Astrocyte (in vitro differentiated cells and primary cell): ENCODE measurements at places on chromosomes 5 and 9. TPM values are rescaled to one million over a fixed set of nuclear protein-coding genes. Genes with fewer than 3 reads are reported as not detected.

The GDA gene
- total RNA-seq, result not detected in 2 replicates

The THBS4 gene
- 0.55 and 1.1 TPM in 2 replicates for total RNA-seq

The TLX3 gene
- not detected in 2 replicates for total RNA-seq

The TEX48 gene
- not detected in 2 replicates for total RNA-seq

The LAMC3 gene
- total RNA-seq, result 0.20 and 0.55 TPM in 2 replicates

The ANKRD18A gene
- total RNA-seq, result 4.0 and 11.7 TPM in 2 replicates

The NRG2 gene
- total RNA-seq, result 0.46 and 0.54 TPM in 2 replicates

The DMGDH gene
- not detected in 2 replicates for total RNA-seq

The FLT4 gene
- 3.7 and 7.2 TPM in 2 replicates for total RNA-seq

The SLC46A2 gene
- total RNA-seq, result not detected in 2 replicates

The JADE2 gene
- 25.3 and 30.3 TPM in 2 replicates for total RNA-seq

The NME5 gene
- total RNA-seq, result 2.9 and 3.2 TPM in 2 replicates

The PLPP1 gene
- total RNA-seq, result 56.3 and 58.9 TPM in 2 replicates

The TMEM232 gene
- total RNA-seq, result 1.4 and 1.7 TPM in 2 replicates

The OLFM1 gene
- 5.5 and 6.3 TPM in 2 replicates for total RNA-seq

The PCDH12 gene
- 0.02 TPM in 1 of 2 replicates, not detected in the other for total RNA-seq

The PCDHB3 gene
- 3.6 and 3.9 TPM in 2 replicates for total RNA-seq

DNA sequence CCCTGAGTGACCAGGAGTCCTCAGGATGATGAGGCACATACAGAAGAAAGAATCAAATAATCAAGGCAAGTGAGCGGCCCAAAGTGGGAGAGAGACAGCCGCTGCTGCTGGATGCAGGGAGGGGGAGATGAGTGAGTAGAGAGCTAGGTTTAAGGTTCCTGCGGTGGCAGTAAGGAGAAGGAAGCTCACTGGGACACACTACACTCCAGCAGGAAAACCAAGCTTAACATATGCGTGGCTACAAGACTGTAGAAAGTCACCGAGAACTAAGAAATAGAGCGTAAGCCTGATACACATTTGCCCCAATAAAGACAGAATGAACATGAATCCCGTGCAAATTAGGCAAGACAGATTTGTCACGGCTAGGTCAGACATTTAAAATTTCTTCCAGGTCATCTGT is 470.2 kb downstream of the KDM4C start:
- no peak for DNase-seq

- no peak for DNase-seq
Observed at GRCh38 chr5:137888466-137888862, 793 bp upstream of the PKD2L2 start.

- DNase-seq, result no peak
Observed at GRCh38 chr9:91799113-91799744, 150.8 kb downstream of the ROR2 start.

- DNase-seq, result no peak
Observed at GRCh38 chr5:143275512-143276363, 127.7 kb downstream of the NR3C1 start.

DNA sequence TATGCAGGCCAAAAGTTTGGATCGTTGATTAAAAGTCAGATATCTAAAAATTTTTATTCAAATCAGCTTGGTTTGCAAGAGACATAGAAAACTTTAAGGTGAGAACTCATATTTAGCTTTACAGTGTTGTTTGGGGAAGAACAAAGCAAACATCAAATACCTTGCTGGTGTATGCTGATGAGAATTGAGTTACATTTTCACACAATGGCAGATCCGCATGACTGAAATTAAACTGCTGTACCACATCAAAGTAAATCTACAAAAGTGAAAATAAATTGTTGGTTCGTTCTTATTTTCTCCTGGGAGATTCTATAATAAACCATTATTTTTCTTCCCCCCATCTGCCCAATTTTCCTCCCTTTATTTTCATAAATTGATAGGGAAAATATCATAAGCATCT is 198.2 kb upstream of the PCSK5 start:
- DNase-seq, result no peak

GRCh38 chr5:15384581-15384980 is 115.4 kb upstream of the FBXL7 start:
- DNase-seq, result no peak

DNA sequence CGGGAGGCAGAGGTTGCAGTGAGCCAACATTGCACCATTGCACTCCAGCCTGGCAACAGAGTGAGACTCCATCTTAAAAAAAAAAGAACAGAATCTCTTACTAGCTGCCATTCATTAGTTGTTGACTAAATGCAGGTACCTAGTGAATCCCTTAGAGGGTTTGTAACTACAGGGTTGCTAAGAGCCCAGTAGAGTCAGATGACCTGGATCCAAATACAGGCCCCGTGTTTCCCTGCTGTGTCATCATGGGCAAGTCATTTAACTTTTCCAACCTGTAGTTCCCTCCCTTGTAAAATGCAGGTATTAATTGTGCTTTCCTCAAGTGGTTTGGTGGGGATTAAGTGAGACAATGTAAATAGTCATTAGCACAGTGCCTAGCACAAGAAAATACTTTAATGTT is 32.8 kb downstream of the PLAC8L1 start:
- no peak for DNase-seq

- no peak for DNase-seq
Observed at GRCh38 chr9:89701221-89701798, 96.5 kb downstream of the GADD45G start.

DNA sequence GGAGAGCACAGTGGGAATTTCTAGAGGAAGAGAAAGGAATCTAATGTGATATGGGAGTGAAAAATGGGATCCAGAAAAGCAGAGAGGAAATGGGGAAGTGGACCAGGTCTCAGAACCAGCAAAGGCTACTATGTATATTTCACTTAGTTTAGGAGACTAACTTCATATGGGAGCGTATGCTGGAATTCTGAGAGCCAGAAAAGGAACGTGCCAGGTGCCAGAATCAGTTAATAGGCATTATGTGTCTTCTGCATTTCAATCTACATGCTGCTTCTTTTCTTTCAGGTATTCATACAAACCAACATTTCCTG is 28.5 kb upstream of the IFNA14 start:
- no peak for DNase-seq

GRCh38 chr5:149407323-149408251 is 28.5 kb upstream of the IL17B start:
- no peak for DNase-seq

- DNase-seq, result peak; percentile 75
Observed at GRCh38 chr9:110081395-110081794, 126.6 kb downstream of the C9orf152 start.

- DNase-seq, result peak; percentile 26
Observed at GRCh38 chr9:82553654-82554366, 509.1 kb downstream of the RASEF start.

GRCh38 chr5:52853650-52854049 is 65.9 kb downstream of the ITGA1 start:
- DNase-seq, result no peak

- peak; percentile 12 for DNase-seq
Observed at GRCh38 chr5:54804521-54804920, 180.9 kb downstream of the ESM1 start.

- DNase-seq, result peak; percentile 14
Observed at GRCh38 chr5:120375248-120375647, 88.9 kb upstream of the PRR16 start.

DNA sequence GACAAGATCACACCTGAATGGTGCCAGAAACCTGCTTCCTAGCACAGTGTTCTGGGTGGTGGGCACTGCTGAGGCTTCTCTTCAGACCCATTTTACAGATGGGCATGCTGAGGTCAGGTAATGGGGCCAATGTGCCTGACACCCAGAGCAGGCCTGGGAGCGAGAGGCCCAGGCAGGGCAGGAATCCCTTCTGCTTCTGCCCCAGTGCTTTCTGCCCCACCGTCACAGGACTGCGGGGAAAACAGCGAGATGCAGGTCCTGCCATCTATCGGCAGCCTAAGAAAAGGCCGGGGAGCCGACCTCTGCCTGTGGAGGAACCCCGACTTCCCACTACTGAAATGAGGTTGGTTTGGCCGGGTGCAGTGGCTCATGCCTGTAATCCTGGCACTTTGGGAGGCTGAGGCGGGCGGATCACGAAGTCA is 22.8 kb upstream of the RNU6ATAC start:
- DNase-seq, result no peak

GRCh38 chr5:37769108-37769507 is 70.7 kb downstream of the GDNF start:
- no peak for DNase-seq

GRCh38 chr5:180296771-180297170 is 4.9 kb upstream of the MAPK9 start:
- DNase-seq, result peak; percentile 31

DNA sequence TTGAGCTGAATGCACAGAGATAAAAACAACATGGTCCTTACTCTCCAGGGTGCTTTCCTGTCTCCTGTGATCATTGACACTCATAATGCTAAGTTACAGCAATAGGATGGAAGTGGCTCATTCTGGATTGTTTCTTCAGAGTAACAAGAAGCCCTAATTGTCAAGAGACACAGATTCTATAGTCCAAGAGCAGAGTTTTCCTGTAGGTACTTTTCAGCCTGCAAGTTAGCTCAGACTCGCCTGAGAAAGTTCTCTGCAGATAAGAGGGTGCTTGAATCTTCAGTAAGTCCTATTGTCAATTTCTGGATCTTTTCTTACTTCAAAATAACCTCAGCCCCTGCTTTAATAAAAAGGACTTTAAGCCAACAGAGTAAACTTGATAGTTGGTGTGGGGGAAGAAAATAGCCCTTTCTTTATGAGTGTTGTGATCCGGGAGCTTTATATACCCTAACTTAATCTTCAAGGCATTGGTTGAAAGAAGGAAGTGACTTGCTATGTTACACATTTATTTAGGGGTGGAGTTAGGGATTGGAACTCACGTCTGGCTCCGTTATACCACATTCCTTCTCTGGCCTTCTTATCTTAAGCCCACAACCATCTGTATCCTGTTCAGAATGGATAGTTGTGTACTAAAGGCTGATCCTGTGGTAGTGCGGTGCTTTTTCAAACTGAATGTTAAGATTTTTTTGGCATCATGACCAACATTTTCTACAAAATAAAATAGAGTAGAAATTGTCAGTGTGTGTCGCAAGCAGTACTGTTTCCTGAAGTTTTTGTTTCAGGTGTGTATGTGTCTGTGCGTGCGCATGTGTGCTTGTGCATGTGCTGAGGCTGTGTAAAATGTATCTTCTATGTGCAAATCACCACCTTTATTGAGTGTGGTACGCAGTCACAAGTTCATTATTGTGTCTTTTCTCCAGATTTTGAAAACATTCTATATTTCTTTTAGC is 173.9 kb downstream of the WDR70 start:
- peak; percentile 97 for DNase-seq

DNA sequence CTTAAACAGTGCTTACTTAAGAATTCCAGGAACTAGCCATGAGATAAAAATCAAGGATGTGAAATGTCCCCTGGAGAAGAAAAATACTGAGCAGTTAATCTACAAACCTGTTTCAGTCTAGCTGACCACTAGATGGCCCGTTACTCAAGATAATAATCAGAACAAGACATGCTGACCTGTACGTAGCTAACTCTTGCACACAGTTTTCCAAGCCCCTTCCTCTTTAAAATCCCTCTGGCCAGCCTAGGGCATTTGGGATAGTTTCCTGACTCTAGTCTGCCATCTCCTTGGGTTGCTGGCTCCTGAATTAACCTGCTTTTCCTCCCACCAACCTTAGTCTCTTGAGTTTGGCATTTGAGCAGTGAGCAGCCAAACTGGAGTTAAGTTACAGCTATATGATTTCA is 59.2 kb upstream of the TRAF1 start:
- peak; percentile 56 for DNase-seq

GRCh38 chr5:66821688-66822429 is 225.7 kb downstream of the MAST4 start:
- no peak for DNase-seq

DNA sequence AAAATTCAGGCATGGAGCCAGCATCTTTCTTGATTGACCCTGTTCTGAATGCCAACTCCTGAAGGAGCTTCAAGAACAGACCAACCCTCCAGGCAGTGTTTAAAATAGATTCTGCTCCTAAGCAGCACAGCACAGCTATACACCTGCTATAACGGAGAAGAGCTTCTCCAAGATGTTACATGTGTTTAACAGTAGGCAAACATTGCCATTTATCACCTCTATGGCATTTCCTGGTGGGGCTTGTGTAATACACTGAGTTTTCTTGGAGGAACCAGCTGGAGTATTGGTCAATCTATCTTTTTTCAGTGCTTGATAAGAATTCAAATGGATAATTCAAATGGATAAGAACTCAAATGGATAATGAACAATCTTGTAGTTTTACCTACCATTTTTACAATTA is 615.1 kb downstream of the CDH12 start:
- no peak for DNase-seq

- peak; percentile 73 for DNase-seq
Observed at GRCh38 chr9:137760426-137760825, 117.2 kb upstream of the CACNA1B start.

DNA sequence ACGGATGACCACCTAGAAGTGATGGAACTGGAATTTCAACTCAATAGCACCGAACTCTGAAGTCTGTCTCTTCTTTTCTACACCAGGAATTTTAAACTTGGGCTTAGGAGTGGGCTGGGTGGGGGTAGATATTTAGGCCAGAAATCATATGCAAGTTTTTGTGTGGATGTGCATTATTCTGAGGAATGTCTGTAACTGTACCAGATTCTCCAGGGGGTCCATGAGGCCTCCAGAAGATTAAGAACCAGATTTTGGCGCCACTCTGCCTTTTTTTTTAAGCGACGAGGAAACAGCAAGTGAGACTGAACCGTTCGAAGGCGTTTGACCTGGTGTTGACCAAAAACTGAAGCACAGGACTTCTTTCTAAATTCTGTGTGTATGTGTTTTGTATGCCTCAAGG is 88.8 kb upstream of the TTC23L start:
- no peak for DNase-seq

DNA sequence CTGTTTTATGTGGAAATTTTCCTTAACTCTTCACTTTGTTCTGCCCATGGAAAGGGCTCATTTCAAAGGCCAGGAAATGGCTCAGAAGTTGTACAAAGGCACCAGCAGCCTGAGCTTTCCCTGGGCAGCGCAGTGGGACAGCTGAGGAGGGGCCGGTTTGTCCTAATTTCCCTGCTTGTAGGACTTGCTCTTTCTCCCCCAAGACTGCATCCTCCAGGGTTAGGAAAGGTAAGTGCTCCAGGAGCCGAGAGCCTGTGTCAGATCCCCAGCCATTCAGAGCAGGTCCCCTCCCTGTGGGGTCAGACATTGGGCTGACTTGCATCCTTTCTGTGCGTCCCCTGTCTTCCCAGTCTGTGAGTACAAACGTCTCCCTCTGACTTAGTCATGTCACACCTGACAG is 43.5 kb downstream of the AGXT2 start:
- no peak for DNase-seq
